Fibroblast of villous mesenchyme (primary cell): ENCODE measurements at places on chromosomes 2 and 18.

GRCh38 chr2:157839822-157840221 lies 36.3 kb downstream of the ACVR1 start:
- DNase-seq: no peak

- no peak for DNase-seq
Measured at GRCh38 chr2:141529659-141530058, 601.2 kb downstream of the LRP1B start.

- DNase-seq: no peak
Measured at GRCh38 chr2:26977012-26977411, 6.6 kb downstream of the MAPRE3 start.

- no peak for DNase-seq
Measured at GRCh38 chr2:10933700-10934225, 22.0 kb downstream of the KCNF1 start.

DNA sequence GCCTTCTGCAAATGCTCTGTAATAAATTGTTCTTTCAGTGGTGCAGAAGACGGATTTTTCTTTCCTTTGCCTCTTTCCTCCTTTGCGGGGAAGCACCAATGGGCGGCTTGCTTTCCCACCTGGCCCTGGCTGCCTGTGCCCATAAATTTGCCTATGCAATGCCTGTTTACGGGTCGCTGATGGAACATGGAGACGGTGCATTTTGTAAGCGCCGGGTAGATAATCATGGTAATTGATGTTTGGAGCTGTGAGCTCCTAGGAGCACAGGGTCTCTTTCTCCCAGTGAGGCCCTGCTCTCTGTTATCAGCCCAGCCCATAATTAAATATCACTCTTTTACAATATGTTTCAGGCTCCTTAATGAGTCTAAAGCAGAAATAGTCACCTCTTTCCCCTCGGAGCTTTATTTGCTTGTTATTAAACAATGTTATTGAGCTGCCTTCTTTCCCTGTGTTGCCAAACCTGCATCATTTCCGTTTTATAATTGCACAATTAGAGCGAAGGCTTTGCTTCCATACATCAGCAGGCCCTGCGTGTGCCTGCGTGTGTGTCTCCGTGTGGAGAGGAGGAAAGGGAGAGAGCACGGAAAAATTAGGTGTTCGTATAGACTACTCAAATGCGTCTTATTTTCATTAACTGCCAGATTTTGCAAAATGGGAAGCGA lies 437.4 kb upstream of the POU3F3 start:
- DNase-seq: no peak

- DNase-seq: peak; percentile 23
Measured at GRCh38 chr2:48169141-48169592, 262.9 kb upstream of the FBXO11 start.

- no peak for DNase-seq
Measured at GRCh38 chr18:66226782-66227181, 377.1 kb downstream of the CDH19 start.
